Activated CD4-positive, CD25-positive, alpha-beta regulatory T cell treated with anti-CD3 and anti-CD28 coated beads, Interleukin-2, amount 50 U/mL, for 72 hours (primary cell): ENCODE measurements at places on chromosomes 4 and X.

GRCh38 chr4:17869327-17869726, 58.5 kb downstream of the NCAPG start:
- no peak for DNase-seq

DNA sequence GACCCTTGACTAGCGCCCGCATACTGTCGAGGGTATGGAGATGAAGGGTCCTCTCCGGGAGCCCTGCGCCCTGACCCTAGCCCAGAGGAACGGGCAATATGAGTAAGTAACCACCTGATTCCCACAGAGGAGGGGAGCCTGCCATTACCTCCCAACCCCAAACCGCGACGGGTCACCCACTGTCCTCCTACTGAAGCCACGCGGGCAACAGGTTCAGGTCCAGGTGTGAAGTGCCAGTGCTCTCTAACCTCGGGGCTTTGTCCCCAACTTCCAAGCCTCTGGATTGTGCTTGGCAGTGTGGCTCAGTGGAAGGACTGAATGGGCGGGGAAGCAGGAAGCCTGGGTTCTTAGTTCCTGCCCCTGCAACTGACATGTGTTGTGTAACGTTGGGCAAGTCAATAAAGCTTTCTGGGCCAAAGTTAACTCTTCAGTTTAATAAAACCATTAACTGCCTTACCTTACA, 694 bp downstream of the OCRL start:
- no peak for DNase-seq

DNA sequence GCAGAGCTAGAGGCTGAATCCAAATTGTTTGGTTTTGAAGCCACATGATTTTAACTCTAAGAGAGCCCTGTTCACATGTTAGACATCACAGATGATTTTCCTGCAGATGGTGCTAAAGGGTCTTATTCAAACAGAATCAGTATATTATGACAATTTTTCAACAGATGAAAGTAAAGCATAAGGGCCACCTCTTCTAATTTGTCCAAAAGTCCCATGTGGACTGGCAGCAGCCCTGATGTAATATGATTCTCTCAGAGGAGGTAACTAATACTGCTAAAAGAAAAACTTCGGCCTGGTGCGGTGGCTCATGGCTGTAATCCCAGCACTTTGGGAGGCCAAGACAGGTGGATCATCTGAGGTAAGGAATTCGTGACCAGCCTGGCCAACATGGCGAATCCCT, 26.0 kb upstream of the SETD7 start:
- no peak for DNase-seq

- DNase-seq, result no peak
Measured at GRCh38 chr4:48786549-48786948, 6.5 kb upstream of the FRYL start.

DNA sequence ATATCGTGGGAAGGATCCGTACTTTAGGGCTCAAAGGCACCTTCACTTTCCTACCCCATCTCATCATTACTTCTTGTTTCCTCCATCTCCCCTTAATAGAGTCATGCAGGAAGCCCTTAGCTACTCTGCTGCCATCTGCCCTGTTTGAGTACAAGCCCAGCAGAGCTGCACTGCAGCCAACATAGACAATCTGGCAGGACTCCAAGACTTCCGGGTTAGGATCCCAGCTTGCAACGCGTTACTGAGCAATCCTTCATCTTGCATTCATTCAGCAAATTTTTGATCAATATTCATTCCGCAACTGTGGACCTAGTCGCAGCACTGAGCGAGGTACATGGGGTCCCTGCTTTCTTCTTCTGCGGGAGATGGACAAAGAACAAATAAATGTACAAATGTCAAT, 344.9 kb downstream of the BCOR start:
- DNase-seq, result no peak

GRCh38 chrX:7714351-7714750, 128.6 kb upstream of the VCX start:
- no peak for DNase-seq
